ENCODE measurements at places on chromosomes 16 and 17. TPM values are rescaled to one million over a fixed set of nuclear protein-coding genes. Genes with fewer than 3 reads are reported as not detected.

Gene ASB16
- total RNA-seq, result not detected

DNA sequence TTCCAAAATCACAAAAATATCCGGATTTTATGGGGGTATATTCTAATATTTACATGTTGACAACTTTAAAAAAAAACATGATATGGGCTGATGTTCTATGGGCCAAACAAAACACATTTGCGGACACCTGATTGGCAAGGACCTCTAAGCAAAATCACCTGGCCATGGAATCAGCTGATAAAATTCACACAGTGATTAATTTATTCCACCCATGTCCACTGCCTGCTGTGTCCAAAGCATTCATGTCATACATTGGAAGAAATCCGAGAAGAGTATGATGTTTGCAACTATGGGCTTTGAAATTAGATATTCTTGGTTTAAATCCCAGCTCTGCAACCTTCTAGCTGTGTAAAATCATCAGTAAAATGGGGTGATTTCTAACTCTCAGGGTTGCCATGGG lies 538.7 kb downstream of the HAPSTR1 start:
- DNase-seq, result no peak

- no peak for DNase-seq
Observed at GRCh38 chr17:82474223-82475010, 15.9 kb downstream of the NARF start.

Gene GH1
- not detected for total RNA-seq

Gene DYNLRB2
- total RNA-seq, result 4.1 TPM

- DNase-seq, result no peak
Observed at GRCh38 chr16:11494433-11494832, 92.3 kb downstream of the LITAF start.

Gene C1QTNF8
- not detected for total RNA-seq

Gene GCGR
- 0.25 TPM for total RNA-seq

GRCh38 chr17:43962479-43962878 lies 8.7 kb upstream of the PYY start:
- no peak for DNase-seq
